ENCODE measurements at places on chromosomes 16 and 17. TPM values are rescaled to one million over a fixed set of nuclear protein-coding genes. Genes with fewer than 3 reads are reported as not detected.

KRT28 gene
- total RNA-seq = not detected

GPR142 gene
- not detected for total RNA-seq

SLFN14 gene
- 0.30 TPM for total RNA-seq

LITAFD gene
- not detected for total RNA-seq

CUEDC1 gene
- 77.6 TPM for total RNA-seq

CCDC200 gene
- total RNA-seq = not detected

CD300LB gene
- total RNA-seq = 0.49 TPM

MYO15A gene
- total RNA-seq = 9.4 TPM

DNA sequence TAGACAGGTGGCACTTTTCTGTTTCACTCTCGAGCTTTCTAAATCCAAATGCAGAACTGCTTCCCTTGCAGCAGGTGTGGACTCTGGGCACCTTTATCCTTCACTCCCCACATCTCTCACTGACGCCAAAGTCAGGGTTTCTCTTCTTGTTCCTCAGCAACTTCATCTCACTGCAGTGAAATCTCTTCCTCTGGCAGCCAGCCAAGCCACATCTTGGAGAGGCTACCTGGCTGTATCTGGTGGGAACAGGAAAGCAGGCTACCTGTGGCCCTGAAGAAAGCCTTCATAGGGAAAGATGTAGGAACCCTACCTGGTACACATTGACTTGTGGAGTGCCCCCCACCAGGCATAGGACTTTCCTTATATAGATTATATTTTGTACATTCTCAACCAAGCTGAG is 159.1 kb downstream of the UTP18 start:
- H3K4me3 ChIP-seq = no peak overlapping the region
- no peak overlapping the region for H3K27ac ChIP-seq
- no peaks in the 10 kb centered on the region for H3K27me3 ChIP-seq
- DNase-seq = no peak

DNA sequence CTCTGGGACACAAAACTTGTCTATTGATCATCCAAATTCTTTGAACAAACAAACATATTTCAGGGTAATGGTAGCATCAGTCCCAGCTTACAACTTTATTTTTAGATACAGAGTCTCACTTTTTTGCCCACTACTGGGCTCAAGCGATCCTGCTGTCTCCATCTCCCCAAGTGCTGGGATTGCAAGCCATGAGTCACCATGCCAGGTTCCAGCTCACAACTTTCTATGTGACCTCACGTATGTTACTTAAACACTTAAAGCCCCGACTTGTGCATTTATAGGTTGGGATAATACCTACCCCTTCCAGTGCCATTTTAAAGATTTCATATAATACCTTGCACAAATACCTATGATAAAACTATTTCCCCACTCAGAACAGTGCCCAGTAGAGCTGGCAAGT is 42.0 kb upstream of the KSR1 start:
- H3K27me3 ChIP-seq = no peaks in the 10 kb centered on the region
- H3K4me1 ChIP-seq = no peaks in the 10 kb centered on the region
- no peak overlapping the region for H3K27ac ChIP-seq
- no peaks in the 10 kb centered on the region for H3K36me3 ChIP-seq
- DNase-seq = no peak

GRCh38 chr16:68404736-68405345 is 43.5 kb downstream of the SMPD3 start:
- DNase-seq = no peak
- H3K27ac ChIP-seq = no peak overlapping the region
- no peaks in the 10 kb centered on the region for H3K27me3 ChIP-seq
- peaks cover 8% of the 10 kb centered on the region for H3K4me1 ChIP-seq
- H3K36me3 ChIP-seq = no peaks in the 10 kb centered on the region

DNA sequence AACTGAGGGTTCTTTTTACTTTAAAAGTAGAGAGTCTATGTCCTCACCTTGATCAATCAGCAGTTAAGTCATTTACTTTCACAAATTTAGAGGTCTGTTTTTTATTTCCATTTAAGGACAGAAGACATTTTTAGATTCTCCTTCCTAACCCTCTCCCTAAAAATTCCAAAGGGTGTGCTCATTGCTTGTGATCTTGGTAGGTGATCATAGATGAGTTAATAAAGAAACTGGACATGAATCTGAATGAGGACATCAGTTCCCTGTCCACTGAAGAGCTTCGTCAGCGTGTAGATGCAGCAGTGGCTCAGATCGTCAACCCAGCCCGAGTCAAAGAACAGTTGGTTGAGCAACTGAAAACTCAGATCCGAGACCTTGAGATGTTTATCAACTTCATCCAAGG is 8.8 kb downstream of the RUNDC1 start:
- peaks cover 9% of the 10 kb centered on the region for H3K4me1 ChIP-seq
- H3K4me3 ChIP-seq = no peak overlapping the region
- H3K27ac ChIP-seq = no peak overlapping the region
- no peak for DNase-seq
- peaks cover 44% of the 10 kb centered on the region for H3K36me3 ChIP-seq

DNA sequence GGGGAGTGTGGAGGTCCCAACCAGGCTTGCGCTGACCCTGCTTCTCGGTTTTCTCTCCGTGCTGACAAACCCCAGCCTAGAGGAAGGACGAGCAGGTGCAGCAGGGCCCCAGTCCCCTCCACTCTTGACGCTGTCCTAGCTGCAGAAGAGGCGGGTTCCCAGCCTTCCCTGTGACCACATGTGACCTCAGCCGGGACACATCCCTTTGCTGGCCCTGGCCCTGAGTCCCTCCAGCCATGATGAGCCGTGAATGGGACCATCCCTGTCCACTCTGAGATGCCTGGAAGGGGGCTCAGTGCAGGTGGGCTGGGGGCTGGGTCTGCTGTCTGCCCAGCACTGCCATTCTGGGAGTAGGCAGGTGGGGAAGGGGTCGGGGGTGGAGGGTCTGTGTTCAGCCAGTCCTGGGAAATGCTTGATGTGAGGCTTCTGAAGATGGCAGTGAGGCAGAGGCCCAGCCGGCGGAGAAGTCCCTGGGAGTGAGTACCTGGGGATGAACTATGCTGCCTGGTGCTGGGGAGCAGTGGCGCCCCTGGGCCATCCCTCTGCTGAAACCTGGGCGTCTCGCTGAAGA is 1.9 kb upstream of the TUBB3 start:
- H3K27me3 ChIP-seq = peaks cover 33% of the 10 kb centered on the region
- no peak overlapping the region for H3K4me3 ChIP-seq
- H3K27ac ChIP-seq = no peak overlapping the region
- no peaks in the 10 kb centered on the region for H3K36me3 ChIP-seq

GRCh38 chr17:57444682-57445450 is 188.5 kb downstream of the MSI2 start:
- H3K36me3 ChIP-seq = no peaks in the 10 kb centered on the region
- DNase-seq = no peak
- H3K4me3 ChIP-seq = no peak overlapping the region

GRCh38 chr16:10113248-10113647 is 69.0 kb downstream of the GRIN2A start:
- H3K27ac ChIP-seq = no peak overlapping the region
- no peaks in the 10 kb centered on the region for H3K4me1 ChIP-seq
- DNase-seq = no peak

DNA sequence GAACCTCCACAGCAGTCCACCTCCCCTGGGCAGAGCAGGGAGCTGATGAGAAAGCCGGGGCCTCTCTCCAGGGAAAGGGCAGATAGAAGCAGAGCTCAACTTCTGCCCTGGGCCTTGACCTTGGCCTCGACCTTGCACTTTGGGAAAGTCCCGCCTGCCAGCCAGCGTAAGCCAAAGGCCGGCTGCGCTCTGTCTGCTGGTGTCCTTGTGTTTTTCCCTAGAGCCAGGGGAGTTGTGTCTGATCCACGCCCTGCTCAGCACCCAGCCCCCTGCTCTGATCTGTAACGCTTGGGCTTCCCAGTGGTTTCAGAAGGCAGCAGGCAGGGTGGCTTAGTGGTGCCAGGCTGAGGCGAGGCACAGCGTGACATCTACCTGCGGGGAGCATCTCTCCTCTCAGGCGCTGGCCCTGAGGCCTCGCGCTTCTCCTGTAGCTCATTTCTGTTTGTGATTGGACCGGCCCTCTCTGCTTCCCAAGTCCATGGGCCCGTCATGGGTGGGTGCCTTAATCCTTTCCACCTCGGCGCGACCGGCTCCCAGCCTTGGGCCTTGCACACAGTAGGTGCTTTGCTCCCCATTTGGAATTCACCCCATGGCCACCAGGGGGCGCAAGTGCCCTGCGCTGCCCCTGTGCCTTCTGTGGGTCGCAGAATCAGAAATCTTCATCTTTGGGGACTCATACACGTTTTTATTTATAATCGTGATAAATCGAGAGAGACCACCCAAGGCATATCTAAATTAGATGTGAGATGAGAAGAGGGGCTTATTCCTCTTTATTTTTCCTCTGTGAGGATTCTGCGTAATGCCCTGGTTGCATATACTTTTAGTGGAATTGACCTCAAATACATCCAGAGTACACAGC is 24.2 kb downstream of the SGSH start:
- DNase-seq = no peak
- H3K36me3 ChIP-seq = no peaks in the 10 kb centered on the region
- H3K4me1 ChIP-seq = peaks cover 13% of the 10 kb centered on the region
- H3K4me3 ChIP-seq = no peak overlapping the region
- no peak overlapping the region for H3K27ac ChIP-seq
- no peaks in the 10 kb centered on the region for H3K27me3 ChIP-seq

DNA sequence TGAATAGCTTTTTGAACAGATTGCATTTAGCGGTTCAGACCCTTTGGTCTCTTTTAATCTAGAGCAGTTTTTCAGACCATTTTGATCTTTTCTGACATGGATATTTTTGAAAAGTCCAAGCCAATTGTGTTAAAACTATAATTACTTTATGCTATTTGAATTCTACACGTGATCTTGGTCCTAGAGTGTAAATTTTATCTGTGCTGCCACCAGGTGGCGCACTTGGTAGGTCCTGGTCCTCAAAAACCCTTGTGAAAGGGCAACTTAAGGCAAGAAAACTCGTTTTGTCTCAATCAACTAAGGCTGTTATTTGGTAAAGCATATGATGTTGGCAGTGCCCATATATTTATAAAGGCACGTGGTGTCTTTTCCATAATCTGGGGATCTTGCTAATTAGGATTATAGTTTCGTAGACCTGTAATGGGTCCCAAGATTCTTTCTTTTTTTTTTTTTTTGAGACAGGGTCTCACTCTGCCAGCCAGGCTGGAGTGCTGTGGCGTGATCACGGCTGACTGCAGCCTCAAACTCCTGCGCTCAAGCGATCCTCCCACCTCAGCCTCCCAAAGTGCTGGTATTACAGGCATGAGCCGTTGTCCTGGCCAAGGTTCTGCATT is 43.9 kb upstream of the TEX2 start:
- H3K36me3 ChIP-seq = no peaks in the 10 kb centered on the region
- no peak for DNase-seq
- H3K27me3 ChIP-seq = no peaks in the 10 kb centered on the region
- no peak overlapping the region for H3K27ac ChIP-seq
